ENCODE measurements at places on chromosomes 2 and 18.
A peak's percentile ranks its signal among the peaks of the same experiment; 100 is the strongest.

DNA sequence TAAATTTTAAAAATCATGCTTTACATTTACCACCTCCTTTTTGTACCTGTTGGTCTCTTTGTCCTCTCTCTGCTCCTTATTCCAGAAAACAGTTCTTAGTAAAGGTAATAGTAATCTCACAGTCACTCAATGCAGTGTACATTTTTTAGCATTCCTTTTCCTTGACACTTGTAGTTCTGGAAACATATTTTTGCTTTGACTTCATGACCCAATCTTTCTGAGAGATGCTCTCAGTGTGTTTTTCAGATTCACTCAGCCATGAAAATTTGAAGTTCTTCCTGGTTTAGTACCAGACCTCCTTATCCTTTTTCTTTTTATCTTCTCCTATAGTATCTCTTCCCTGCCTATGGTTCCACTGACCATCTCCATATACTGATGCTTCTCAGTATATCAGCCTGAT lies 747.5 kb upstream of the ZEB2 start:
- DNase-seq = no peak

- DNase-seq = no peak
Observed at GRCh38 chr18:35220424-35220823, 20.4 kb upstream of the ZNF397 start.

DNA sequence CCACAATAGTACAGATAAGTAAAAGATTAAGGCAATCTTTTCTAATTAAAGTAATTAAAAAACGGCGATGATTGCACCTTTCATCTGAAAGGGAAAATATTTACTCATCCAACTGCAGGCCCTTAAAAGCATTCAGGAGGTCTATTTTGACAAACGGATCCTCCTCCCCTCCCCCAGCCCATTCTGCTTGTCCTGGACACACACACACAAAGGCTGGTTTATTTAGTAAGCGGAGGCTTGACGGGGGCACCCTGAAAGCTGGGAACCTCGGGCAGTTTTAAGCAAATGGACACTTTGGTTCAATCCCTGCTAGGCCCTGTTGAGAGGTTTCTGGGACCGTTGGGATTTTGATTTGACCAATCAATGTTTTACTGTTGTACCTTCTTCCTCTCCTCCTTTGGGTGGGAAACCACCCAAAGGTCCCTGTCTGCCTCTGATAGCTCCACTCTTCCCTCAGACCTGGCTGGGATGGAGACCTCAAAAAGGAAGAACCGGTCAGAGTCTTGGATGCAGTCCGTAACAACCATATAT lies 135.8 kb upstream of the HAAO start:
- no peak for DNase-seq

DNA sequence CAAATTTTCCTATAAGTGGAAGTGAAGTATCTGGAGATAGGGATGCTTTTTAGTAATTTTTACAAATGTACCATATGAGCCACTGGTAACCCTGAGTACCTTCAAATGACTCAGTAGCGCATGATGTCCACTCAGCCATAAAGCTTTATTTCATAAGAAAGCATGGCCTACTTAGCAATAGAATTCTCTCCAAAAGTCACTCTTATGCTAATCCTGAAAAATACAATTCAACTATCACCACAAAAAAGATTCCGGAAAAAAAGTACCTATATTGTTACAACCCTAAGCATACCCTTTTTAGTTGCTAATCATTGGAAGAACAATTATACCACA lies 732.2 kb downstream of the SOCS6 start:
- no peak for DNase-seq

- no peak for DNase-seq
Observed at GRCh38 chr2:72710418-72711152, 115.2 kb downstream of the EXOC6B start.

DNA sequence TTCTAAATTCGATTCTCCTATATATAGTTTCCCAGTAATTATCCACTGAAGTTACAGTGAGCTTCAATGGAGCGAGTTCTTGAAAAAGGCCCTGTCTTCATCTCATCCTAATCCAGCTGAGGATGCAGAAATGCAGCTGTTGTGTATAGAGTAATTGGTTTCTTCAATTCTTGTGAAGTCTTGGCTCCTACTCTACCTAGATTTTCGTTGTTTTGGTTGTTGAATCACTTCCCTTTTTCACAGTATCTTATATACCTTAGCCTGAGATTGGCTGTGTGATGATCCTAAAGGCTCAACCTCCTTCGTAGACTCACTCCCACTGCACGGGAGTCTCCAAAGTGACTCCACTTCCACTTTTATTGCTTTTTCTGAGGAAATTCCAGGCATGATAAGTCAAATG lies 280.4 kb downstream of the PARD3B start:
- DNase-seq = no peak

DNA sequence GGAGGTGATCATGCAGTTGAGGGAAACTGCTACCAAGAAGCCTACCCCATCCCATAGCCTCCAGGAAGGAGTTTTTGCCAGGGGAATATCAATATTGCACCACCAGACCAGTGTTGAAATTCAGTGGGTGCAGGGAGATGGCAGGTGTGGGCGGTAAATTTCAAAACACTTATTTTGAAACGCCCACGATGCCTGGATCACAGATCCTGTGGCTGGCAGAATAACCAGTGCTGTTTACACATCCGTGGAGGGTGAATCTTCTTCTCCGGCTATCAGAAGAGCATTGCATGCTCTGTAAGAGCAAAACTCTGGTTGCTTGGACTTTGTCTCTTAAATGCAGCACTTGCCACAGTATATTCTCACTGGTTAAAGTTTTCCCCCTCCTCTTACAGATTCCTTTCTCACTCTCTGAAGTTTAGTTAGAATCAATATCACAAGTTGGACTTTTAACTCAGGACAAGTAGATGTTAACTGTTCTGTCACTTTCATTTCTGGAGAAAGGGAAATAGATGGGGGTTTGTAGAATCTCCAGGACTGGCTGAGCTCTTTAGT lies 70.5 kb upstream of the ZCCHC2 start:
- no peak for DNase-seq

DNA sequence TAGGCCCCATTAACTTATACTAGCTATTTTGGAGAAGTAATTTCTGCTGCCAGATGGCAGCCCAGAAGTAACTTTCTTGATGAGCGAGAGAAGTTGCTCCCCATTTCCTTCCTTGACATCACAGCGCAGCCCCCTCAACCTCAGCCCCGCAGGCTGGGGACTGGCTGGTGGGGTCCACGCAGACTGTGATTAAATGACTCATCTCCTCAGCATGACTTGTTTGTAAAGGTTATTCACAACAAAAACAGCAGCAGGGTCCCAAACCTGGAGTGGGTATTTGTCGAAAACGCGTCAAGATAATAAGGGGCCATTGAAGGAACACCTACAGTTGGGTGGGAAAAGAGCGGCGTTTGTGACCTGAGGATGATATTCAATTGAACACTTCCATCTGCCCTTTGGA lies 120.6 kb downstream of the TXNL1 start:
- DNase-seq = no peak

GRCh38 chr2:191166111-191166755 lies 15.4 kb upstream of the STAT4 start:
- DNase-seq = no peak

DNA sequence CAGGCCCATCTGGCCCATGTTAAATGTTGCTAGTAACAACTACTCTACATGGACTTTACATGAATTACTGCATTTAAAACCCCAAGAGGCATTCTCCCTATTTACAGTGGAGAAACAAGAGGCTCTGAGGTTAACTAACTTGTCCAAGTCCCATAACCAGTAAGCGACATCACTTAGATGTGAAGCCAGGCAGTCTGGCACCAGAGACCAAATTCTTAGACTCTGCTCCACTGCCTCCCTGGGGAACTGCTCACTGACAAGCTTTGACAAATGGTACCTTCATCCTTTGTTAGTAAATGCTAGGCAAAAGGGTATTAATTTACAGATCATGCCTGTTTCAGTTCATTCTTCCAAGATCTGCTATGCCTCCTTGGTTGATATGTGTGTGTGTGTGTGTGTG lies 124.8 kb downstream of the AFF3 start:
- peak; percentile 32 for DNase-seq

- DNase-seq = no peak
Observed at GRCh38 chr2:5693287-5694201, 1.4 kb downstream of the SOX11 start.

GRCh38 chr18:76909439-76909838 lies 87.1 kb downstream of the ZNF236 start:
- DNase-seq = no peak

- no peak for DNase-seq
Observed at GRCh38 chr2:8426550-8426949, 255.3 kb upstream of the ID2 start.

DNA sequence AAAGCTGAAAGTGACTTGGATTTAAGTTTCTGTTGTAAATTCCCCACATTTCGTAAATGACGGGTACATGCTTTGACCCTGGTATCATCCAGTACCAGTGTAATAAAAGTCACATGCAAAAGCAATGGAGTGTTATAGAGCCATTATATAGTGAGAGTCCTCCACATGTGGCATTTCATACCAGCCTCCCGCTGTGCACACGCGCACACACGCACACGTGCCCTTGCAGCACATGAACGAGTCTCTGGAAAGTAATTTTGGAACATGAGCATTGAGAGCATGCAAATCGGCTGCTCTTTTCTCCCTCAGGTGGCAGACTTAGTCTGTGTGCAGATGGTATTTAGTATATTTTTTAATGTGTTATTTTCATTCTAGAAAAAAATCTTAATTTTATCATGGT lies 198.1 kb downstream of the ZNF407 start:
- DNase-seq = no peak

DNA sequence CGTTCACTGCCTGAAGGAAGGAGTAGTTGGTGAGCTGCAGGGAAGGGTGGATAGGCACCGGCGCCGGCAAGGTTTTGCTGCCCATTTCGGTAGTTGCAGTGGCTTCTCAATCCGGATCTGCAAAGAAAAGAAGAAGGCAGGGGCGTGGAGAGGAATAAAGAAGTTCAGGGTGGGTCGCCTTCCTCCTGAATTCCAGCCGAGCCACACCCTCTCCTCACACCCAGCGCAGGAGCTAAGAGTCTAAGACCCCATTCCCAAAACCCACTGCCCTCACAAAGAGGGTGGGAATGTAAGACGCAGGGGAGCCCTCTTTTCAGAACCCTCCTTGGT lies 4.7 kb downstream of the OSR1 start:
- DNase-seq = no peak

GRCh38 chr2:64442277-64442676 lies 11.7 kb upstream of the LGALSL start:
- DNase-seq = no peak

DNA sequence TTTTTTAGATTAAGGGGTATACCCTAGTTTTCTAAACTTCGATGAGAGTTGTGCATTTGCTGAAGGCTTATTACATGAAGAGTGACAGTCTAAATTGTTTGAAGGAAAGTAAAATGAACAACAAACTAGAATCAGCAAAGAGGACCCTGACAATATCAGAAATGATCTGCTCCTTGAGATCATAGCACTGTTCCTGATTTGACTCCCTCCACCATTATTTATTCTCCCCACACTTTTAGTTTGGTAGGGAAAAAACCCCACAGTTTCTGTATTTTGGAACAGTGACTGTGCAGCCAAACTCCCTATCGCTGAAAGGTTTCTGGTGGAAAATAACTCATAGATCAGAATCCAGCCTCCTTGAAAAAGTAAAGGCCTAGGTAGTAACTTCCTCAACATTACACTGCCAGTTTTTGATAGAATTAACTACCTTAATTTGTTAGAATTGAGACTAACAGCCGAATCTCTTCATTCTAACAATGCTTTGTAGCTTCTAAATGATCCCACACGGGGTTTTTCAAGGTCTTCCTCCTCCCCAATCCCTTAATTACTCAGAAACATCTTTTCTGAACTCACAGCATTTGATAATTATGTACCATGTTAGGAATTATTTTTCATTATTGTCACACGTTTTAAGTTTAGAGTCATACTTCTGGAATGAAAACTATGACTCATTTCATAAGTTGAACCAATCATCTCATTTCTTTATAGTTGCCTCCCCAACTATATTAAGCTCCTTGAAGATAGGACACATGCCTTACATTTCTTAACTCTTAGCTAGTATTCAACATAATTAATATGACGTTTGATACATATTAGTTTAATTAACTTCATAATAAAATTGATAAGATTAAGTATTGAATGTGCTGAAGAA lies 2.9 kb downstream of the MYL12A start:
- no peak for DNase-seq

All from BE2C (cell line).